ENCODE measurements at places on chromosomes 7 and 10.
A peak's percentile ranks its signal among the peaks of the same experiment; 100 is the strongest.

DNA sequence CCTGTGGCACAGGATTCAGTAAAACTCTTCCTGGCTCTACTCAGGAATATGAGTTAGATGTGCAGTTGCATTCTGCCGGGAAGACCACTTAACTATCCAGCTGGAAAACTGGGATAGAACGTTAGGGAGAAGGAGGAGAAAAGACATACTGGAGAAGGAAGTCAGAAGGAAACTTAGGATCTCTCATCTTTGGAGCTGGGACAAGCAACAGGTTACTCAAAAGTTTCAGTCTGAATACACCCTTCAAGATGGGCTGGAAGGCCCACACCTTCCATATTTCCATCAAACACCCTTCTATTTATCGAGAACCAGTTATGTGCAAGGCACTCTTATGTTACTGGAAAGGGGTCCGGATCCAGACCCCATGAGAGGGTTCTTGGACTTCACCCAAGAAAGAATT, 440.4 kb upstream of the NRP1 start:
- DNase-seq, result no peak

GRCh38 chr10:101903827-101904550, 60.4 kb upstream of the KCNIP2 start:
- no peak for DNase-seq

- DNase-seq, result no peak
These were observed 73.8 kb downstream of the RBM20 start for GRCh38 chr10:110717781-110718589.

GRCh38 chr7:68955656-68956055, 642.6 kb upstream of the AUTS2 start:
- no peak for DNase-seq

GRCh38 chr10:96586419-96587263, at the start of gene TM9SF3:
TM9SF3 (minus strand) TSS chr10:96587012; CDS start chr10:96586835, 177 bp downstream.
- peak; percentile 86 for DNase-seq

- DNase-seq, result no peak
These were observed 156.2 kb downstream of the MBL2 start for GRCh38 chr10:52616395-52616764.

DNA sequence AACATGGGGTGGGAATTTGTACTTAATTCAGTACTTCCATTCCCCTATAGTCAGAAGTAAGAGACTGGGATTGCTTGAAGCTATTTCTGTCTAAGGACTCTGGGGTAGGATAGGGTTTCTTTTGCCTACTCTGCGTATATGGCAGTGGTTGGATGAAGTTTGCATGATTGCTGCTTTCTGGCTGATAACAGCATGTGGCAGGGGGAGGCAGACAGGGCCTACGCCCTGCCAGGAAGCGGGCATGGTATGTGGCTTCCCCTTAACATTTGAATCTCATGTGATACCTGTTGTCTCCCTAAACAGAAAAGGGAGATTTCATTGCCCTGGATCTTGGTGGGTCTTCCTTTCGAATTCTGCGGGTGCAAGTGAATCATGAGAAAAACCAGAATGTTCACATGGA, 57.1 kb downstream of the TACR2 start:
- peak; percentile 40 for DNase-seq

DNA sequence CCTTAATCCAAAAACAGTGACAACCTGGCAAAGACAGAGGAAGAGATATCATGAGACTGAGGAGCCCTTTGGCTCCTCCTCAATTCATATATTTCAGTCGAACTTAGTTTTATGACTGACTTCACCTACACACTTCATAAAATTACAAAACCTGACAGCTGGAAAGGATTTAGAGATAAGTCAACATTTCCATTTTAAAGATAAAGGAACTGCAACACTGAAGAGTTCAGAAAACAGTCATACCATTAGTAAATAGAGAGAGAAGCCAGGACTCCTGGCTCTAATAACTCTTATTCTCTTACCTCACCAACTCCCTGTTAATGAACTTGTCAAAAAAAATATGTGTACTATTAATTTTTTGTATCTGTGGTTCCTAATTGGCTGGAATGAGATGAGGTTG, 141.0 kb upstream of the COL1A2 start:
- DNase-seq, result no peak

DNA sequence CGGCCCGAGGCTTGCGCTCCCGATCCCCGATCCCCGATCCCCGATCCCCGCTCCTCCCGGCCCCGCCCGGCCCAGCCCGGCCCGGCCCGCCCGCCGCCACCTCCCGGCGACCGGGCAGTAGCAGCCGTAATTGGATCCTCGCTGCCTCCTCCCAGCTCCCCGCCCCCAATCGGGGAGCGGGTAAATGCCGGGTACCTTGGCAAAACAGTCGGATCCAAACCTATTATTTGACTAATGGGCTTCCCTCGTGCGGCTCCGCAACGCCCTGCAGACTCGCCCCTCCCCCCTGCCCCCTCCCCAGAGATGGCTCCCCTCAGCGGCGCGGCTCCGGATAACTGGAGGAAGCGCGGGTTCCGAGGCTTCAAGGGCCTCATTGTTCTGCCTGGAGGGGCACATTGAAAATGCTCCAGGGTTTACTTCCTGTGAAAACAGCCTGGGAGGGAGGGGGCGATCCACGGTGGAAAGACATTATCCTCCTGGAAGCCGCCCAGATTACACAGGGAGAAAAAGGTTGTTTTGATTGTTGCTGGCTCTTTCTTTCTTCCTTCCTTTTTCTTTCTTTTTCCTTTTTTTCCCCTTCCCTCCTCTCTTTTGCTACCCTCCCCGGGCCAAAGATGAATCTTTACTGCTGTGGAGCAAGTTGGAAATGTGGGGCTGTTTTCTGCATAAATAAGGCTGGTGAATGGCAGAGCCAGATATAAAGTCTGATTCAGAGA, 94.7 kb upstream of the ZMIZ1 start:
- DNase-seq, result peak; percentile 22

DNA sequence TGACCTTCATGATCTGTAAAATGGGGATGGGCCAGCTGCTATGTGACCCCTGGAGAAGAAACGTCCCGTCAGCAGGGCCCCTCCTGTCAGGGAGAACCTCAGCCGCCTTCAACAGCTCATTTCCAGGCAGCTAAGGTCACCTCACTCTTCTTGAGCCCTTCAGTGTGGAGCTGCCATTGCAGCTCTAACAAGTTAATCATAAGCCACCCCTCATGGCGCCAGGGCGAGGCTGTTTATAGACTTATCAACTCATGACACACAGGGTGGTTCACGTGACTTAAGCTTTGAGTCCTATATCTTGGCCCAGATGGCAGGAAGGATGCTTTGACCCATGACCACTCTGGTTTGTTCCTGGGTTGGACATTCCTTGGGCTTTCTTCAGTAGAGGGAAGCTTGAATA, 315.1 kb downstream of the TNS3 start:
- DNase-seq, result no peak

DNA sequence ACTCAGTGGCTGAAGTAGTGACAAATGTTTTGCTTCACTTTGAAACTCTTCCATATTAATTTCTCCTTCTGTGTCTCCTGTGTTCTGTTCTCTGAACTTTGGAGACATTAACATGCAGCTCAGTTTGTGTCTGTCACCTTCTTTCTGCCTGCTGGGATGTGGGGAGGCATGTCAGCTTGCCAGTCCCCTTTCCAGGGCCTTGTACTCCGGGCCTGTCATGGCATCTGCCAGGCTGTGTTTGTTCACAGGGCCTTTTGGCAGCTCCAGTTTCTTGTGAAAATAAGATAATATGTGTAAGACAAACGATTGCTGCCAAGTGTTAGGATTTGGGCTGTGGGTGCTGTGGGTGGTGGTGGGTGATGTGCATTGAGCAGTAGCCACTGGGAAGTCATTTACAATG, 76.1 kb upstream of the ELMO1 start:
- no peak for DNase-seq

- no peak for DNase-seq
These were observed 32.0 kb downstream of the AMZ1 start for GRCh38 chr7:2720024-2720423.

DNA sequence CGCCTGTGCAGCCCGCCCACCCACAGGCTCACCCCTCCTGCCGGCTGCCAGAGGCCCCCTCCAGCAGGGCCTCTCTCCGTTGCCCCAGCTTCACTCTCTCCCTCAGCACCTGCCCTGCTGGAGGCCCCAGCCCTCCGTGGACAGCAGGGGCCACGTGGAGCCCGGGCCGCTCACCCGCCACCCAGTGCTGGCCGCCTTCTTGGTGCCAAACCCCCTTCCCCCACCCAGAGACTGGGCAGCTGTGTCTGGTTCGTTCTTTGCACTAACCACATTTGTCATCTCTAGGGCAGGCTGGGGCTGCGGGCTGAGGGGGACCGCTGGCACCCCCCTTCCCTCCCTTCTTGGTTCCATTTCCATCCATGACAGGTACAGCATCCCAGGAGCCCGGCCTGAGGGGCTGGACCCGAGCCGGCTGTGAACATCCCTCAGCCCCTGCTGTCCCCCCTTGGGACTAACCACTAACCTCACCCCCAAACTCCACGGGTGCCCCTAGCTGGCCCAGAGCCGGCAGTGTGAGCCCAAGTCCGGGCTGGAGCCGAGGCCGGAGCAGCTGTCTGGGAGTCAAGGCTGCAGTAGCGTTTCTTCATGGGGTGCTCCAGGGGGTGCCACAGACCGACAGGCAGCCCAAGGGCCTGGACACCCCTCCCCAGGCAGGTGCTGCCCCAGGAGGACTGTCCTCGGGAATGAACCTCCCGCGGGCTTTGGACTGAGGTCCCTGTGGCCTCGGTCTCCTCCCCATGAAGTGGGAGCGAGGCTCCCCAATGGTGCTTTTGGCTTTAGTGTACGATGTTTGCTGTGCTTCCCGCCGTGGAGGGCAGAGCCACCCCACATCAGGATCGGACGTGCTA, 25.5 kb upstream of the AMZ1 start:
- DNase-seq, result no peak

GRCh38 chr7:135102372-135102771, 45.5 kb upstream of the TMEM140 start:
- DNase-seq, result no peak

- DNase-seq, result peak; percentile 59
These were observed 74.8 kb downstream of the DNAJB6 start for GRCh38 chr7:157411580-157411979.

GRCh38 chr7:74173074-74173473, 1.1 kb upstream of the EIF4H start:
- no peak for DNase-seq

GRCh38 chr10:69475433-69475830, 24.2 kb downstream of the TSPAN15 start:
- DNase-seq, result no peak

GRCh38 chr10:21069278-21069677, 172.2 kb upstream of the NEBL start:
- no peak for DNase-seq

GRCh38 chr7:34041707-34042106, 136.4 kb downstream of the BMPER start:
- no peak for DNase-seq

- DNase-seq, result no peak
These were observed 190.9 kb upstream of the LYZL2 start for GRCh38 chr10:30820261-30820991.

GRCh38 chr10:77649333-77650331, 12.0 kb upstream of the KCNMA1 start:
- DNase-seq, result no peak

- DNase-seq, result no peak
These were observed 90.1 kb downstream of the FAM53B start for GRCh38 chr10:124653811-124654651.

DNA sequence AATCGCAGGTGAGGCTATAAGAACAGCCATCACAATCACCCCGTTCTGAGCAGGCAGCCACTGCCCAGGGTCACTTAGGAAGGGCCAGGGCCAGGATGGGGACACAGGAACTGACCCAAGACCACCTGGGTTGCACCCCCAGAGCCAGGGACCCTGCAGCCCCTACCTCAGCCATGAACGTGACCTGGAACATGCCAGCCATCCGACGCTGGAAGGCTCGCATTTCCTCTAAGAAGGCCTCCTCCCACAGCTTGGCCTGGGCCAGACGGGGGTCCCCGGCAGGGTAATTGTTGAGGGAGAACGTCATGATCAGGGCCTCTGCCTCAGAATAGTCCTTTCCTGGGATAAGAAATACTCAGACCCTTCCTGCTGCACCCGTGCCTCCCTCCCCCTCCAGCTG, 5.0 kb downstream of the NPC1L1 start:
- no peak for DNase-seq

- no peak for DNase-seq
These were observed 182.2 kb downstream of the CAMK1D start for GRCh38 chr10:12531305-12532220.

DNA sequence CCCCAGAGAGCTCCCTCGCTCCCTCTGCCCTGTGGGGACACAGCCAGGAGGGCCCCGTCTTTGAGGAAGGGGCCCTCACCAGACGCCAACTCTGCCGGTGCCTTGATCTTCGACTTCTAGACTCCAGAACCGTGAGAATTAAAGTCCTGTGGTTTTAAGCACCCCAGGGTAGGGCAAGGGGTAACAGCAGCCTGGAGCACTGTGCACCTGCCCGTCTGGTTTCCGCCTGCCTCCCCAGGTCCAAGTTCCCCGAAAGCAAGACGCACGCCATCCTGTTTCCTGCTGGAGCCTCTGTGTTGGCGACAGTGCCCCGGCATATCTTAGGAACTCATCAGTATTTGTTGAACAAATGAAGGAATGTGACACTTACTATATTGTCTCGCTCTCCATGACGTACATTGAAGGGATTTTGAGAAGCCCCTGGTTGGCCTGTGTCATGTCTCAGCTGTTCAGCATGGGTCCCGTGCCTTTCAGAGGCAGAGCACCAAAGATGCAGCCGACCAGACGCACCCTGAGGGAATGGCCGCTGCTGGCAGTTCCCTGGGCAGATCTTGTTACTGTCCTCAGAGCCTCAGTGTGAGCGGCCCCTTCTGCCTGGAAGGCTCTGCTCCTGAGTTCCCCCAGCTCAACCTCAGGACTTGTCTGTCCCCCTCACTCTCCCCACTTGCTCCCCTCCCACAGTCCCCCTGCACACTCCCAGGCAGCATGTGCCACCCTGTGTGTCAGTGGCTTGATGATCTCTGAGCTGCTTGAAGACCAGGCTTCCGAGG, 226.2 kb downstream of the TCERG1L start:
- no peak for DNase-seq

DNA sequence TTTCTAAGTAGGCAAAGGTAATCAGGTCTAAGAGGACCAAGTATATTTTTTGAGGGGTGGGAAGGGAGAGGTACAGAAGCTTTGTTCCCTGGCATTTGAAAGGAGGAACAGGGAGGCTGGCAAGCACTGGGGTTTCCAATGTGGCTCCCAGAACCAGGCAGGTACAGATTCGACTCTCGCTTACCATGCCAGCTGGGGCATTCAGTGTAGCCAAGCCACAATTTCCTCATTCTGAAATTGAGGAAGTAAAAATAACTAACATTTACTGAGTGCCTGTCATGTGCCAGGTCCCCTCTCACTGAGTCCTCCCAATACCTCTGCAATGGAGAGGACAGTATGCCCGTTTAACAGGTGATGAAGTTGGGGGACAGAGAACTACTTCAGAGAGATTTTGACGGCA, 45.9 kb upstream of the BET1 start:
- DNase-seq, result no peak
